Left ventricle myocardium inferior (tissue), 1 donor: ENCODE measurements at places on chromosomes 6 and 20.

DNA sequence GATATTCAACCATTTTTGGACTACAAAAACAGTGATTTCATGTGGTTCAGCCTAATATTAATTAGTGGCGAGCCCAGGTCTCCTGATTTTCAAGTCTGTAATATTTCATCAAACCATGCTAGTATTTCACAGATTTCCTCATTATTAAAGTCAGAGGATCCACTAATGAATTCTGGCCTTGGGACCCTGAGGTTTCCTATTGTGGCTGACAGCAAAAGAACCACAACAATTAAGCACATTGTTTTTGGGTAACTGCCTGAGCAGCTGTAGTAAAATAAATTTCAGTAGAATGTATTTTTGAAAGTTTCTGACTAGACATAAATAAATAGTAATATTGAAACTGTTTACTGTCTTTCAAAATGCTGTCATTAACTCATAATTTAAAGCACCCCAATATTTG is 630.7 kb upstream of the MMS22L start:
- DNase-seq = no peak

GRCh38 chr6:45462190-45463134 is 84.7 kb upstream of the SUPT3H start:
- DNase-seq = no peak

DNA sequence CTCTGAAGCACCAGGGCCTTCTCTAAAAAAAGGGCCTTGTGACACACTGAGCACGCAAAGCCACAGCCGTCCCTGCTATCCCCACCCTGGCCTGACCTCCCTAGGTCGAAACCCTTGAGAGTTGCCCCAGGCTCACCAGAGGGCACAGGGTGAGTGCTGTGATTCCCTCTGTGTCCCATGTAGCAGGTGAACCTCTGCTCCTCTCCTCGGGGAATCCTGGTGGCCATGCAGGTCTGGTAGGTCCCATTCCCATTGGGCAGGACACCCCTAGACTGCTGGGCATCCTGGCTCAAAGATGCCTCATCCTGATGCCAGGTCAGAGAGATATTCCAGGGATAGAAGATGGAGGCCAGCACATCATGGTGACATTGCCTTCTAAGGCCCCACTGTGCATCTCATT is 20.9 kb downstream of the HLA-F start:
- no peak for DNase-seq

- DNase-seq = no peak
Observed at GRCh38 chr6:82410151-82410648, 46.6 kb downstream of the TPBG start.

DNA sequence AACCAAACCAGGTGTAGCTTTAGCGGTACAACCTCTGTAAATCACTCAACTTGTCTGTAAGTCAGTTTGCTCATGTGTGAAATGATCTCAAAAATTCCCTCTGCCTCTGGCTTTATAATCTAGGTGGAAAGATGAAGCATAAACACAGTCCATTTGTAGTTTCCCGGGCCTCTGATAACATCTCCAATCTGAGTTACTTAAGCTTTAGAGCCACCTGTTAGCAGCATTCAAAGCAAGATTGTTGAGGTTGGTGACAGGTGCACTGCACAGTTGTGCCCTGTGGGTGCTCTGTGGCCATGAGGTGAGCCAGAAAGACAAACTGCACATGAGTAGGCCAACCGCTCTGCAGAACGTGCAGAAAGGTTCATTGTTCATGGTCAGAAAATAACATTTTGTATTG is 53.7 kb downstream of the MOCS1 start:
- no peak for DNase-seq

- no peak for DNase-seq
Observed at GRCh38 chr20:5136096-5136495, 9.3 kb downstream of the CDS2 start.

DNA sequence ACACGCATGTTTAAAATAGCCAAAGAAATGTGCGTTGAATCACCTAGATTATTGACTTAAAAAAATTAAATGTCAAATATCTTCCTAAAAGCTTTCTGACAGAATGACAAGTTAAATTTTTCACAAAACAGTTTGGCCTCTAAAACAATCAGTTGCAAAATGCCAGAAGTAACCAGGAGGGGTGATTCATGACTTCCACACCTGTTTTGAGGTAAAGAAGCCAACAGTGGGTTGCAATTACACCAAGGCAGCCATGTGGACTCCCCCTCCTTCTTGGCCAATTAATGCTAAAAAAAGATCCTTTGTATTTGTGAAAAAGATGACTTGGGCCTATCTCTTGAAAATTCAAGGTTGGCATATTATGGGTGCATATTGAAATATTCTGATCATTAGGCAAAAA is 424.8 kb downstream of the CBLN4 start:
- DNase-seq = no peak

GRCh38 chr6:40997234-40997957 is 41.6 kb downstream of the UNC5CL start:
- DNase-seq = no peak

DNA sequence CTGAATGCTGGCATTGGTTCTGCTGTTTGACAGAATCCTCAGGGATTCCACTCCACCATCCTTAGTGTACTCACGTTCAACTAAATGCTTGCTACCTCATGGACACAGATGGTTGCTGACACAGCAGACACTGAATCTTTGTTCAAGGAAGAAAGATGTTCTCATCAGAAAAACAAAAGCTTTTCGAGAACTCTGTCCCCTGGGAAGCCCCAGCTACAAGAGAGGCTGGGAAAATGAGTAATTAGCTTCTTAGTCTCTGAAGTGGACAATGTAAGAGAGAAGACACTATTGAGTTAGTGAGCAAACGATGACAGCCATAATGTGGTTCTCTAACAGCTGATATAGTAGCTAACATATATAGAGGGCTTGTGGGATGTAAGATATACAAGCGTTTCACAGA is 30.9 kb upstream of the ENPP5 start:
- no peak for DNase-seq

DNA sequence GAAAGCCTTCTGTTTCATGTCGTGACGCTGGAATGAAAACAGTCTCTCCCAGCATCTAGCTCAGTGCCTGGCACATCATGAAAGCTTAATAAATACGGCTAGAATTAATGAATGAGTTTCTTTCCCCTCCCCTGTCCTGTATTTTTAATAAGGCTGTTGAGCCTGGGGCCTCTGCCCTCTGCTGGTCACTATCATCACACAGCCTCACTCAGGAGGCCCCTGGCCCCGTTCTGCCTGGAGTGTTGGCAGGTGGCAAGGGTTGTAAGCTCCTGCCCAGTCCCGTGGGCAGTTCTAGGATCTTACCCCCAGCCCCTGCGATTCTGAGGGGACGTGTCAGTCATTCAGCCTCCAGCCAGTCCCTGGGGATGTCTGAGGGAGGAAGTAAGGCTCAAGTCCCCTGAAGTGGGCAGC is 41.4 kb downstream of the PHACTR3 start:
- DNase-seq = no peak

DNA sequence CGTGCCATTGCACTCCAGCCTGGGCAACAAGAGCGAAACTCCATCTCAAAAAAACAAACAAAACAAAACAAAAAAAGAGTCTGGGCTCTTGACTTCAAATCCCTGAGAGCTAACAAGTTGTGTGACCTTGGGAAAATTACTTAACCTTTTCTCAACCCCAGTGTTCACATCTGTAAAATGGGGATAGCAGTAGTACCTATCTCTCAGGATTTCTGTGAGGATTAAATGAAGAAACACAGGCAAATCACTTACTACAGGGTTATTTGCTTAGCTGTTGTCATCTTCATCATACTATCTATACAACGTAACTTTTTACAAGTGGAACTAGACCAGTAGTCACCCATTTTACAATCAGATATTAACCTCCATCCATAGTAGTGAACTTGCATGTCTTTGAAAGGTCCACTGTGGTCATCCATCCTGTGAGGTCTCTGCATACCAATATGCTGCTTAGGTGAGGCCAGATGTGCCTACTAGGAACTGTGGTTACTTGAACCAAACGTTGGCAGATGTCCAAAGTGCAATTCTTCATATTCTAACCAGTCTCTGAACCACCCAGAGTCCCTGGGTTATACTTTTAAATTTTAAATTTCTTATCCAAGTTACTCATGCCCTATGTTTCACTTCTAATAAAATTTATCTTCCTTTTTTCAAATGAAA is 128.9 kb upstream of the BEND3 start:
- DNase-seq = no peak

DNA sequence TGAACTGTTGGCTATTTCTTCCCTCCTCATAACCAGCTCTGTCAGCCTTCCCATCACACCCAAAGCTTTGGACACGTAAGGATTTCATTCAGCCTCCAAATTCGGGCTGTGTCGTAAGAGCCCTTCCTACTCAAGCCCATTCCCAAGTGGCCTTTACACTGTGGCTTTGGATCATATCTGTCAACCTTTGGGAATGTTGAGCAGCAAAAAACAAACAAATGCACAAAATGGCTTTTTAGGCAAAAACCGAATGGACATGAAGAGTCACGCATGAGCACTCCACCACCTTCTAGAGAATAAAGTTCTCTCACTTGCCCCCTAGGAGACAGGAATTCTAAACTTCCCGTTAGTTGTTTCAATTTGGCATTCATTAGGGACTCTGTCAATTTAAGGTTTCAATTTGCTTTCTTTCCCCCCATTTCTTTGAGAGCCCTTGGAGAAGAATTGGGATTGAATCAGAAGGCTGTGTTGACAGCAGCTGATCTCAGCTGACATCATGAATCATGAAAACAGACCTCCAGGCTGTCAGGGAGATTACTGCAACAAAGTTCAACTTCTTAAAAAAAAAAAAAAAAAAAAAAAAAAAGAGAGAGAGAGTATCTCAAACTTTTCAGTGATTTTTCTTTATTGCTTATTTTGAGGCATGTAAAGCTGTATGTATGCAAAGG is 110.3 kb downstream of the BCAS1 start:
- peak; percentile 20 for DNase-seq

DNA sequence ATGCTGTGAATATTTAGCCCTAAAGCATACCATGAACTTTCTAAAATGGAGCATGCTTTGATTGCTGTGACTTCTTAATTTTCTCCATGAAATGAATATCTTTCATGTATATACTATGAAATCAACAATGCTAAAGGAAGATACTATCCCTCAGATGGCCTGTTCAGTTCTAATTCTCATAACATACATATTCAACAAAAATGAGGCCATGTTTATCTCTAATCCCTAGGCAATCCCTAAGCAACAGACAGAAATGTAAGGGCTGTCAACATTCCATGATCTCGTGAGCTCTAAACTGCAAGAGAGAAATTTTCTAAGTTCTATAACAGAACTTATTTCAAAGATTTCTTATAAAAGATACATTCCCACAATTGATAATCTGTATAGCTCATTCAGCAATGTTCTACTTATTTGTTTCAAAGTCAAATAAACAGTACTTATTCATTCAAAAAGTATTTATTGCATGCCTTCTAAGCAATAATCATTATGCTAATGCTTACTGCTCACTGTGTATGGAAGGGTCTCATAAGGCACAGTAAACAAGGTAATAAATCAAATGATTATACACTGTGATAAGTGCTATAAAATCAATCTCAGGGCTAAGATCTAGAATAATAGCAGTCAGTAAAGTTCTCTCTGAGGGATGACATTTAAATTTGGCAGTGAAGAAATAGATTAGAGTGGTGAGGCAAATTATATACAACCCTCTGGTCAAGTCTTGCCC is 492.9 kb downstream of the PHF3 start:
- no peak for DNase-seq

GRCh38 chr6:35907750-35908149 is 13.1 kb downstream of the SRPK1 start:
- DNase-seq = no peak

DNA sequence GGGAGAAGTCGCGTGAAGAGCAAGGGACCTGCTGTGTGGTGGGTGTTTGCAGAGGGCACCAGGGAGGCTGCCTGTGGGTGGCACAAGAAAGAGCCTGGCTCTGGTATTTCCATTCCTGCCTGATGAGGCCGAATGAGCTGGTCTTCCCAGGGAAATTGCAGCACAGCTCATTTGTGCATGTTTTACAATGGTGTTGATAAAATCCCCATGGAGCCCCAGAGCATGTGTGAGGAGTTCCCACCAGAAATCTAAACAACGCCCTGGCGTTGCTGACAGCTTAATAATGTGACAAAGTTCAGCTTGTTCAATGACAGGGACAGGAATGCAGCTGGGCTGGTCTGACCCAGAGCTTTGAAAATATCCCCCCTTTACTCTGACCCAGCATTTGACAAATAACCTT is 135.5 kb downstream of the CLIC5 start:
- peak; percentile 20 for DNase-seq

GRCh38 chr20:36017048-36017951 is 48.9 kb downstream of the CNBD2 start:
- no peak for DNase-seq

DNA sequence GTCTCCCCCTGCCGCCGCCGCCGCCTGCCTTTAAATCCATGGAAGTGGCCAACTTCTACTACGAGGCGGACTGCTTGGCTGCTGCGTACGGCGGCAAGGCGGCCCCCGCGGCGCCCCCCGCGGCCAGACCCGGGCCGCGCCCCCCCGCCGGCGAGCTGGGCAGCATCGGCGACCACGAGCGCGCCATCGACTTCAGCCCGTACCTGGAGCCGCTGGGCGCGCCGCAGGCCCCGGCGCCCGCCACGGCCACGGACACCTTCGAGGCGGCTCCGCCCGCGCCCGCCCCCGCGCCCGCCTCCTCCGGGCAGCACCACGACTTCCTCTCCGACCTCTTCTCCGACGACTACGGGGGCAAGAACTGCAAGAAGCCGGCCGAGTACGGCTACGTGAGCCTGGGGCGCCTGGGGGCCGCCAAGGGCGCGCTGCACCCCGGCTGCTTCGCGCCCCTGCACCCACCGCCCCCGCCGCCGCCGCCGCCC is 474 bp downstream of the CEBPB start:
- peak; percentile 73 for DNase-seq

DNA sequence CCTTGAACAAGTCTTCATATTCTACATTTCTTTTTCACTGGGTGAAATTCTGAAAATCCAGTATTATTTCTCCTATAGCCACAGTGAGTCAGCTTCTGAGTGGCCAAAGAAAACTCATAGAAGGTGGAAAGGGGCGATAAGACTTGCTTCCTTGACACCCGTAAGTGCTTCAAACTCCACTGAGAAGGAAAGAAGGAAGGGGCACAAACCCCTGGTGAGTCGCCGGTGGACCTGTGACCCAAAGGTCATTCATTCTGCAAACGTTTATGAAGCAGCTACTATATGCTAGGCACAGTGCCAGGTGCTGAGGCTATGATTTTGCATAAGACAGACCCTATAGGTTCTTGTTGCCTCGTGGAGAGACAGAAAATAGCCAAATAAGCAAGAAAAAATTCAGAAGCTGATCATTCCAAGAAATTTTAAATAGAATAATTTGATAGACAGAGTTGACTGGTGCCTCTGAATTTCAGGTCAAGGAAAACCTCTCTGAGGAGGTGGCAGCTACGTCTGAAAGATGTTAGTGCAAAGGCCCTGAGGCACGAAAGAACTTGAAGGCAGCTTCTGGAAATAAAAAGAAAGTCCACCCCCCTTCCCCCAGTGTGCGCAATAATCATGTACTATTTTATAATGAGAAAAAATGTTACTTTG is 118.2 kb downstream of the CD24 start:
- no peak for DNase-seq

- DNase-seq = no peak
Observed at GRCh38 chr6:133244519-133244918, 3.4 kb downstream of the EYA4 start.

GRCh38 chr20:16206817-16207216 is 366.4 kb downstream of the KIF16B start:
- DNase-seq = no peak

GRCh38 chr6:42820512-42821340 is 38.9 kb downstream of the BICRAL start:
- peak; percentile 16 for DNase-seq
